ENCODE measurements at places on chromosomes 2 and 18.

DNA sequence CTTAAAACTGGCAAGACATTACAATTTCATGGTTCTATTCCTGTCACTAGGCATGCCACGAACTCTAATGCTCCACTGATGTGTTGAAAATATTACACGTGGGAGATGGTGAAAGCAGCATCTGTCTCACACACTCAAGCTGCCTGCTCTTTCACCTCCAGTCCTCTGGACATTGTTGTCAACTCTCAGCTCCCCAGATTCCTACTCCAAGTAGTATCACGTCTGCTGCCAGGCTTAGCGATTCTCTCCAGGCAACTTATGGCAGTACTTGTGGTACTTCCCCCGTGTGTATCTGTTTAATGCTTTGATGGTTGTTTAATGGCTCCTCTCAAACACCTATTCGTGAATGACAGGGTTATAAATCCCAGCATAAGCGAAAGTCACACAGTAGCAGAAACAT is 103.8 kb downstream of the TMEFF2 start:
- no peak for DNase-seq

DNA sequence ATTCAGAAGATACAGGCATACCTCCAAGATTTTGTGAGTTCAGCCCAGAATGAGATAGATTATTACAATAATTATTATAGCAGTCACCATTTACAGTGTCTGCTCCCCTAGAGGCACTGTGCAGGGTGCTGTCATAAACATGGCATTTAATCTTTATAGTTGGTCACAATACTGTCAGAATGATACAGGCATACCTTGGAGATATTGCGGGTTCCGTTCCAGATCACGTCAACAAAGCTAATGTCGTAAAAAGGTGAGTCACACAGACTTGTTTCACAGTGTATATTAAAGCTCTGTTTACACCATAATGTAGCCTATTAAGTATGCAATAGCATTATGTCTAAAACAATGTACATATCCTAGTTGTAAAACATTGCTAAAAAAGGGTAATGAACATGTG is 45.6 kb downstream of the ZRANB3 start:
- no peak for DNase-seq

DNA sequence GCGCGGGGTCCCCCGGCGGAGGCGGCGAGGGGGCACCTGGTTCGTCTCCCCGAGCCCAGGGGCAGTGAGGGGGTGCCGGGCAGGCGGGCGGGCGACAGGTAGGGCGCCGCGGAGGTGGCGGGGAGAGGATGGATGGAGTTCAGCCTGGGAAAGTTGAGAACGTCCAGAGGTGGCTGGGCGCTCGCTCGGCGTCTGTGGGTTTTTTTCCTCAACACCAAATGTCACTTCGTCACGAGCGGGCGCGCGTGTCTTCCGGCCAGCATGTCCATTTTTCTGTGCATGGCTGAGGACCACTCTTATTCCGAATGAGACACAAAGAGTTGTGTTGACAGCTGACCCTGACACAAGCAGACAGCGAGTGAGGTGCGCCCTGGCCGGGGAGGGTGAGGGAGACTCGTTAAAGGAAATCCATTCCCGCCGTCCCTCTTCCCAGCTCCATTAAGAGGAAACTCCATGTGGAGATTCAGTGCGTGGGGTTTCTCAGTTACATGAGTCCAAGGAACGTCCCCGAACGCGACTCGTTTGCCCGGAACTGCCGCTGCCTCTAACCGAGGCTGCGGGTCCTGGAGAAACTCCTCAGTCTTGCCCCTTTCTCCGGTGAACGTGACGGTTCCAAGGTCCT is 859 bp downstream of the GREB1L start:
- DNase-seq, result no peak

DNA sequence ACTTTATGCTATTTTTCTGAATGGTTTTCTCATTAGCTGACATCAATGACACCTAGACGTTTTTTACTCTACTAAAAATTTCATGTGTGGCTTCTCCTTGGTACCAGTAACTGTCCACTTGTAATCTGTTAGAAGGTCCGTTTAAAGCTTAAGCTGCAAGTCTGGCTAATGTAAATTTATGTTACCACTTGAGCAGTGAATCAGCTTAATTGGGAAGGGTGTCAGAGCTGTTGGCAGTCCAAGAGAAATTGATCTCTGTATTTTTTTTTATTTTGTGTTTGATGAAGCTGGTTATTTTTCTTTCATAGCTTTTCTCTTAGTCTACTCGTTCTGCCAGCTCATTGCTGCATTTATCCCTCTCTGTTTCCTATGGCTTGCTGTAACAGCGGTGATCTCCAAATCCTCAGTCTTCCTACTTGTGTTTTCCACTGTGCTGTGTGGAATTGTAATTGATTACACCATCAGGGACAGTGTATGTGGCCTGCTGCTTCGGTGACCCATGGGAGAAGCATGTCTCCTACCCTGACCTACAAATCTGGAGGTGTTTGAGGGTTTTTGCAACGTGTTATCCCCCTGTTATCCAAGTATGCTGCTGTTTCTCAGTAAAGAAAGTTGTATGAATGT is 724.2 kb upstream of the REG3G start:
- DNase-seq, result no peak

DNA sequence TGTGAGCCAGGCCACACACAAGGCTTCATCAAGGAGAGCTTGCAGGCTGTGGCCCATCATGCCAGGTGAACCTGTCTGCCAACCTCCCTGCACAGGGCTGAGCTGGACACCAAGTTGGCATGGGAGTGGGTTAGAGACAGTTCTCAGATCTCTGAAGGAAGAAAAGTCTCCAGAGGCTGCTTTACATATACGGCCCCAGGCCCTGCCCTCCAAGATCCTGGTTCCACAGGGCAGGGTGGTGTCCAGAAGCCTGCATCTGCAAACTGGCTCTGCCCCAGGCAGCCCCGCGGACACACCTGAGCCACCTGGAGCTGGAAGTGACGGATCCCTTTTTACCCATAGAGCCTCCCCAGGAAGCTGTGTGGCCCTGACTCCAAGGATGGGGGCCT is 24.2 kb upstream of the HES6 start:
- no peak for DNase-seq

- DNase-seq, result no peak
These were observed 407.0 kb upstream of the CDH19 start for GRCh38 chr18:67010919-67011318.

DNA sequence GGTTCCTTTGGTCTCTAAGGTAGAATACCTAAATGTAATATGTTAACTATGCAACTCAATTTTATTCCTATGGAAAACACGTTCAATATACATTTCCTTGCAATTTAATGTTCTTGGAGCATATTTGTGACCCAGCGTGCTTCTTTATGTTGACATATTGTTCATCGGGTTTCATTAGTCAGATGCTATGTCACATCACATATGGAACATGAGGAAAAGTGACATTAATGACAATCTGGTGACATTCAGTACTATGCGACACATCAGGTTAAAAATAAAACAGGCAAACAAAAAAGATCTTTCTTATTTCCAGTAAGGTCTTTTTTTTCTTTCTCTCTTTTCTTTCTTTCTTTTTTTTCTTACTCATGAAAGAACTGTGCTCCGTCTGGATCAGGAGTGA is 135.6 kb upstream of the SMIM21 start:
- DNase-seq, result no peak

DNA sequence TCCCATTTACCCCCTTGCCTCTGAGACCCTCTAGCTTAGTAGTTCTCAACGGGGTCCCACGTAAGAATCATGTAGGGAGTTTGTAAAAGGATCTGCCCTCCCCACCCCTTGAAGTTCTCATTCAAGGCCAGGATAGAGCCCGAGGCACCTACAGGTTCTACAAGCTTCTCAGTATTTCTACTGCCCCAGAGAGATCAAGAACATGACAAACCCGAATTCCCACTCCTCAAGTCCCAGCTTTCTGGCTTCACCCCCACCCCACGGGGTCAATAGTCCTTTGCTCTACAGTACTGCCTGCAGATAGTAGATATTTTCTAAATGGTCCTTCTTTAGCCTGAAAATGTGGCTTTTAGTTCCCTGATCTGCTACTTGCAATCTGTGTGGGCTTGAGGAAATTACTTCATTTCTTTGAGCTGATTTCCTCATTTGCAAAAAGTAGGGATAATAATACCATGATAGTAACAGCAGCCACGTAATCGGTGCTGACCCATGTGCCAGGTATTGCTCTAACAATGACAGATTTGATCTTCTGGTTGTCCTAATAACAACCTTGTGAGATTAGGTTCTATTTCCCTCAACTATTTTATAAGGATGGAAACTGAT is 7.1 kb downstream of the CIB4 start:
- DNase-seq, result no peak

DNA sequence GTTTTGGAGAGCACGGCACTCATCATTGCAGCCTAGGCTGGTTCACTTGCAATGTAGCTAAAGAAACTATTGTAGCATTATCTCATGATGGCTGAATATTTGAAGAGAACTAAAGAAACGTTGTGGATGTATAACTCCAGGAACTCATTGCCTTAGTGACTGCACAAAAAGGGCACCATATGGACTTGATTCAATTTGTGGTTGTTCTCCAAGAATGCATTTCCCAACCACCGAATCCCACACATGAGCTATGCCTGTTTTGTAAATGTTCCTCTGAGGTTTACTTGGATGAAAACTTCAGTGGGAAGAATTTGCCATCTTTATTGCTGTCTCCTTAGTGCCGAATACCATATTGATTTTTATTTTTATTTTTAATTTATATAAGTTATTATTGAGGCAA is 43.5 kb downstream of the DOK6 start:
- DNase-seq, result no peak

DNA sequence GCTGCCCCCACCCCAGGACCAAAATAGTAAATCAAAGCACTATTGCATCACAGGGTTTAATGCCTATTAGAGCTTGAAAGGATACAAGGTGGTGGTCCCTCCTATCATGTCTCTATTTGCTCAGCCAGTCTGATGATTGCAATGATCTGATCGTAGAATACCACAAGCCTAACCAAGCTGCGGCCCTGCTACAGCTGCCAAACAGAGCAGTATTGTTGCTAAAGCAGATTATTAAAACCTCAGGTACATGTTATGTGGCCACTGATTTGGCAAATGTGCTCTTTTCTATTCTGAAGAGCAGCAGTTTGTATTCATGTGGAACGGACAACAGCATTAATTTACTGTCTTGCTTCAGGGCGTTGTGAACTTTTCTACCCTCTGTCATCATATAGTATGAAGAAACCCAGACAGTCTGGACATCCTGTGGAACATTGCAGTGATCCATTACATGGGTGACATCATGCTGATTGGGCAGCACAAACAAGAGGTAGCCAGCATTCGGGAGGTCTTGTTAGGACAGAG is 8.4 kb upstream of the VAPA start:
- DNase-seq, result no peak

- DNase-seq, result no peak
These were observed 74.7 kb downstream of the TNFRSF11A start for GRCh38 chr18:62399781-62400308.

DNA sequence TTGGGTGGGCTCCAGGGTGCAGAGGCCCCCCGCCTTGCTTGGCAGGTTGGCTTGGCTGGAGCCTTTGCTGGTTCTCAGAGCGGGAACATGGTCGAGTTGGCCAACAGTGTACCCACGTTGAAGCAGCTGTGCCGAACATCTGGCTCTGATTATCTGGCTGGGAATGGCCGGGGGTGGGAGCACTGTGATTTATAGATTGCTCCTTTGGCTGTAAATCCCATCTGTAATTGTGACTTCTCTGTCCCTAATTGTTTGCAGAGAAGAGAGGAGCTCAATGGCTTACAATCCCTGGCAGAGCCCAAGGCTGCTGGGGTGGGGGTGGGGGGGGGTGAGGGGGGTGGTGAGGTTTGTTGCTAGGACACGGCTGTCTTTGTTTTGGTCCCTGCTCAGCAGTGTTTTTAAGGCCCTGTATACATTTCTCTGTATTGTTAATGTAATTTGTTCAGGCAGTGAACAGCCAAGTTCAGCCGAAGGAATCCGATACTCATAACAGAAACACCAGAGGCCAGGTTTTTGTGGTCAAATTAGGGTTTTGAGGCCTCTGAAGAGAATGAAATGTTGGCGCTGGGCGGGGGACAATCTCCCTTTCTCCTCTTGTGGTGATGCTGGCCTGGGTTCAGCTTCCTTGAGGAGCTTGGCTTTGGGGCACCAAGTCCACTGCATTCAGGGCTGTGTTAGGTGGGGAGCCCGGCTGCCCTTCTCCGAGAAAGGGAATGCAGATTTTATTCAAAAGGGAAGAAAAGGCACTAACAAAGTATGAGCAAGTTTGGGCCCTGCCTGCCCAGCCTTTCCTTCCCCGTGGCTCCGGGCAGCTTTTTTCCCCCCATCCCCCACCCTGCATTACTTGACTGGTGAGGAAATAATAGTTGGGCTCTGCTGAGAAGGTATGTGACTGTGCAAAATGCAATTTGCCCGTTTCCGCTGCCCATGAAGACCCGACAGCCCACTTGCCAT is 82.5 kb downstream of the TCF7L1 start:
- DNase-seq, result no peak

DNA sequence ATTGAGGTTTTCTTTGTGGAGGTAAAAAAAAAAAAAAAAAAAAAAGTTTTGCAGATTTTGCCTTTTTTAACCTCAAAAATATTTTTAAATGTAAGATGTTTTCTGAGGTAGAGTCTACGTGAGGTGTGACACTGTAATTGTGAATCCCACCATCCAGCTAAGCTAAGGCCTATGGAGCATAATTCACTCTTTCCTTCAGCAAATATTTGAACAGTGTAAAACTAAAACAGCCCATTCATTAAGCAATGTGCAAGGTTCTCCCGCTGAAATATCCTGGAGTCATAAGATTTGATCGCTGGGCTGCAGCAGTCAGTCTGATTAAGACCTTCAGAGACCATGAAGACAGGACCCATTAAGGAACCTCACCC is 105.1 kb downstream of the HNRNPLL start:
- no peak for DNase-seq

- no peak for DNase-seq
These were observed 756.1 kb upstream of the DDX18 start for GRCh38 chr2:117058366-117058765.

DNA sequence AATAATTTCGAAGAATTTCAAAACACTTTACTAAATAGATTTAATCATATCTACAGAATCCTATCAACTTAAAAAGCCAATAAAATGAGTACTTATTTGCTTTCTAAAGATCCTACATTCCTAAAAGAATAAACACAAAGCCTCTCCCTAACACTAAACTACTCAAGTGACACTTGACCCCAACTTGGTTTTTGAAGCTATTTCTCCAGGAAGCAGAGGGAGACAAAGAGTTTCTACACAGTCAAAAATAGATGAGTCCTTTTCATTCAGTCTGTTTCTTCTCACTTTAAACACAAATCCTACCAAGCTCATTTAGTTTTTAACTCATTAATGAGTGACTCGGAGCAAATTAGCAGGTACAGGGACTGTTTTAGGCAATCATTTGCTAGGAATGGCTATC is 2.1 kb downstream of the ATL2 start:
- no peak for DNase-seq

GRCh38 chr2:212619954-212620353 is 81.4 kb upstream of the ERBB4 start:
- no peak for DNase-seq

- DNase-seq, result no peak
These were observed 68.2 kb downstream of the ZSWIM2 start for GRCh38 chr2:186780701-186781316.
